ENCODE measurements at places on chromosomes 1 and 21. TPM values are rescaled to one million over a fixed set of nuclear protein-coding genes. Genes with fewer than 3 reads are reported as not detected.
A peak's percentile ranks its signal among the peaks of the same experiment; 100 is the strongest.

Gene PRPF38A
- 81.0 TPM for total RNA-seq

Gene TMEM200B
- 36.0 TPM for total RNA-seq

Gene IGSF3
- total RNA-seq: 30.5 TPM

Gene ARHGAP30
- 0.07 TPM for total RNA-seq

Gene GPA33
- 1.5 TPM for total RNA-seq

Gene TACSTD2
- 0.61 TPM for total RNA-seq

- no peak for DNase-seq
Observed at GRCh38 chr1:218817071-218817470, 356.6 kb upstream of the LYPLAL1 start.

DNA sequence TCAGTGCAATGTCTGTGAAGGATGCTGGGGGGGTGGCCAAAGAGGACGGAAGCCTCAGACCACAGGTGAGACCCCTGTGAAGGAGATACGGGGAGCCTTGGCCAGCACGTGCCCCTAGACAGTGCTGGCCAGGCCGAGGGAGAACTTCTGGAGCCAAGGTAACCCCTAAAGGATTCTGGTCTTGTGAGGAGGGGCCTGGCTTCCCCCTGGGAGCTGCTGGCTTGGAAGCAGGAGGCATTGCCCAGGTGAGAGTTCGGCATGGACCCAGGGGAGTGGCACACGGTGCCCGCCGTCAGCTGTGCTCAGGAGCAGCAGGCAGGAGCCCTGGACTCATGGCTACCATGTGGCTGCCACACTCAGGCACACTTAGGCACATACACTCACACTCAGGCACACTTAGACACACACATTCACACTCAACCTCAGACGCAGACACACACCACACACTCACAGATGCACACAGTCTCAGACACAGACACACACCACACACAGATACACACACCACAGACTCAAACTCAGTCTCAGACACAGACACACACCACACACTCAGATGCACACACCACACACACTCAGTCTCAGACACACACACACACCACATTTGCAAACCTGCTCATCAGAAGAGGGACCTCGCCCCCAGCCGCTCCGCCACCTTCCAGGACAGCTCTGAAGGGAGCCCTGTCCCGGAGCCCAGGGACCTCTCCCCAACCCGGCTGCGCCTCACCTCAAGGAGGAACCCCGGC, 1.1 kb upstream of the COL6A2 start:
- DNase-seq: peak; percentile 59

DNA sequence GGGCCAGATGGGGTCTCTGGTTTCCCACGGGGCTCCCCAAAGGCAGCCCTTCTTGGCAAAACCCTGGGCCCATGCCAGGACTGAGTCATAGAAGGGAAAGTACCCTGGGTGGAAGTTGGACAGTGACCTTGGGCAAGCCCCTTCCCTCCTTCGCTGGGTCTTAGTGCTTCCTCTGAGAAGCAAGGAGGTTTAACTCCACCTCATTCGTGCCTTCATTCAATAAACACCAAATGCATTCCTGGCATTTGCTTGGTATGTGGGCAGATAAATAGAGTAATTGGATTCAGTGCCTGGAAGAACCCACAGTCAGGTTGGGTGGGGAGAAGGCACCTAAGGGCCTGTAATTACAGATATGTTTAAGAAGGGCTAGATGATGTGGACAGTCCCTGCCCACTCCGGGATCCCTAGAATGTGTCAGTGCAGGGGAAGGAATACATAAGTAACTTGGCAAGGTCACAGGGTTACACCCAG, 36.3 kb upstream of the CITED4 start:
- no peak for DNase-seq

- DNase-seq: peak; percentile 87
Observed at GRCh38 chr1:41313661-41314131, 47.5 kb upstream of the FOXO6 start.

DNA sequence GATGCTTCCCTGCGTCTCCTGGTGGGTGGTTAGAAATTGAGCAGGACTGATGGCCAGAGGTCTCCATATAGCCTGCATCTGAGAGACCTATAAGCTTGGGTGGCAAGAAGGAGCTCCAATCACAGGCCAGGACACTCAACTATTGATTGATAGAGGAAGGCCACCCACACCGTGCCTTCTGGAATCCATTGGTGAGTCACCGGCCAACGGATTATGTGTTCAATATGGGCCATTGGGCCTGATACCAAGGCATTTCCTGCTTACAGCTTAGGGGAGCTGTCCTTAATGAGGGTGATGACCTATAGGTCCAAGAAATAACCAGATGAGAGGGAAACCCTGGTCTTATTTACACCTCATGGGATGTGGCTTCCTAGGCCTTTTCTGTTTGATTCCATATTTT, 115.1 kb downstream of the PLPP3 start:
- no peak for DNase-seq

DNA sequence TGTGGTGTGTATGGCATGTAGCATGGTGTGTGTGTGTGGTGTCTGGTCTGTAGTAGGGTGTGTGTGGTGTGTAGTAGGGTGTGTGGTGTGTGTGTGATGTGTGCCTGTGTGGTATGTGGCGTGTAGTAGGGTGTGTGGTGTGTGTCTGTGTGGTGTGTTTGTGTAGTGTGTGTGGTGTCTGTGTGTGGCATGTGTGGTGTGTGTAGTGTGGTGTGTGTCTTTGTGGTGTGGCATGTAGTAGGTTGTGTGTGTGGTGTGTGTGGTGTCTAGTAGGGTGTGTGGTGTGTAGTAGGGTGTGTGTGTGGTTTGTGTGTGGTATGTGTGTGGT, 85.5 kb downstream of the SYT2 start:
- no peak for DNase-seq

DNA sequence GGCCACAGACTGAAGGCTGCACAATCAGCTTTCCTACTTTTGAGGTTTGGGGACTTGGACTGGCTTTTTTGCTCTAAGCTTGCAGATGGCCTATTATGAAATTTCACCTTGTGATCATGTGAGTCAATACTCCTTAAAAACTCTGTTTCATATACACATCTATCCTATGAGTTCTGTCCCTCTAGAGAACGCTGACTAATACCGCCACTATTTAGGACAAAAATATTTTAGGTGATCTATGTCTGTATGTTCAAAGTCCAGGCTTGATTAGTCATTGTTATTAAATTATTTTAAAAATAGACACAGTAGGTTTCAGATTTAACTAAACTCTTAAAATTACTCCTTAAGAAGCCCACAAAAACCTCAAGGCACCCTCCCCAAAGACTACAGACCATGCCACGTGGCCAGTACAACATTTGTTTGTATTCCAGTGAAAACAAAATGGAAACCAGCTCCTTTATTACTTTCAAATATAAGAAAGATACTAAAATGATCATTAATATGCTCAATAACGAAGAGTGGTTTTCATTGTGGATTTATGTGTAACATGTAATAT, 63.1 kb downstream of the TMPRSS15 start:
- no peak for DNase-seq

DNA sequence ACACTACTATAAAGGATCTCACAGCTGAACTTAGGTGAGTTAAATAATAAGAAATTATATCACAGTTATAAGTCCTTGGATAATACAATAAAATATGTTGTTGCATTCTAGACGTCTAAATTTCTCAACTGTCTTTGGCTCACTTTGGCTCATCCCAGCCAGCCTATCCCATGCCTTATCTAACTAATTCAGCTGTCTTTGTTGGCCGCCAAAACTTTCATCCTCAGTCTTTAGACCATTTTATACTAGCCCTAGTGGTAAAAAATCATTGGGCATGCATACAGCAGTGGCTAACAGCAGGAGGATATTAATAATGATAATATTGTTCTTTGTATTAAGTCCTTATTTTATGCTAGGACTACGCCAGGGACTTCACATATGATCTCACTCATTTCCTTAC, 59.3 kb downstream of the CCDC18 start:
- DNase-seq: no peak
